T-helper 17 cell (primary cell): ENCODE measurements at places on chromosomes 2 and 18. TPM values are rescaled to one million over a fixed set of nuclear protein-coding genes. Genes with fewer than 3 reads are reported as not detected.
A peak's percentile ranks its signal among the peaks of the same experiment; 100 is the strongest.

GRCh38 chr2:105330681-105331375 is 1.3 kb upstream of the TGFBRAP1 start:
- H3K4me1 ChIP-seq = peaks cover 23% of the 10 kb centered on the region
- peak overlapping the region; percentile 95 for H3K27ac ChIP-seq
- no peak overlapping the region for H3K4me3 ChIP-seq

DNA sequence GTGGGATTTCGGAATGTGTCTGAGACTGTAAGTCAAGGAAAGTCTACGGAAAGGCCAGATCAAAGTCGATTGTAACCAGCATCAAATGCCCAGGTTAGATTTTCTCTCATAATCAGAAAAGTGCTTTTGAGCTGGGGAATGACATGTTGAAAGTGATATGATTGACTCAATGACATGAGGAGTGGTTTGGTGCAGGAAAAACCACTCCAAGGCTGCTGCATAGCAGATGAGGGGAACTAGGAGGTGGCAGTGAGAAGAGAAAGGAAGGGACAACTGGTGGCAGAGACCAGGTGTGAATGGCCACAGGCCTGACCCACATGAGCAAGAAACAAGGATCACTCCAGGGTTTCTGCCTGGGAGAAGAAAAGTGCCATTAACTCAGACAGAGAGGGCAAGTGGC is 822 bp downstream of the SLC35F6 start:
- peak overlapping the region; percentile 96 for H3K27ac ChIP-seq
- H3K36me3 ChIP-seq = no peaks in the 10 kb centered on the region
- H3K4me3 ChIP-seq = peak overlapping the region; percentile 94
- peaks cover 29% of the 10 kb centered on the region for H3K4me1 ChIP-seq
- no peaks in the 10 kb centered on the region for H3K27me3 ChIP-seq

DNA sequence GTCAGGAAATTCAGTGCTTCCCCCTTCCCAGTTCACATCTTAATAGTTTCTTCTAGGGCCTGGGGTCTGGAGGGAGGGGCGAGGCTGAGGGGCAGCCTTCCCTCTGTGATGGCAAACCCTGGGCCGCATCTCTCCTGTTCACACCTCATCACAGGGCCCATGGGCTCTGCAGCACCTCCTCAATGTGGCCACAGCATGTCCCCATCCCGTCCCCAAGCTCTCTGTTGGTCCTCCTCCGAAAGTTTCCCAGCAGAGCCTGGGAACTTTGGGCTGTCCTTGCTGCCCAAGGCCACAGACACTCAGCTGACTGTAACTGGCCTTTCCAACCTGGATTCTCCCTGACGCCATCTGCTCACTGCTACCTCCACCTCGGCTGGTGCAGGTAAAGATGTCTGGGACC is 112.7 kb upstream of the PTPRM start:
- H3K27ac ChIP-seq = no peak overlapping the region
- no peaks in the 10 kb centered on the region for H3K36me3 ChIP-seq
- H3K27me3 ChIP-seq = peaks cover 4% of the 10 kb centered on the region
- no peak for DNase-seq
- H3K4me3 ChIP-seq = no peak overlapping the region

DNA sequence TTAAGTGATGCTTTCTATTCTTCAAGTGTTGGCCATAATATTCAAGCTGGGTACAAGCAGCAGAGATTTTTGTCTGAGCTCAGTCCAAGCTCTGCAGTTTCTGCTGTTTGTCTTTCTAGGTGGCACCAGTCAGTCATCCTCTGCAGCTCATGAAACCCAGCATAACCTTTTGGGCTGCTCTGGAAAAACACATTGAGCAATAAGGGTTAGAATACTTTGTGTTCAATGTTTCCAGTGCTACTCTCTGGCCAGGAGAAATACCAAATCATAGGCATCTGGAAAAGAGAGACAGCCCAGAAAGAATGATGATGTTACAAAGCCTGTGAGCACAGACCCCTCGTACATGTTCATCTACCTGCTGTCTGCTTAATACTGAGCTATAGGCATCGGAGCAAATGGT is 19.5 kb upstream of the WIPF1 start:
- DNase-seq = no peak
- H3K27me3 ChIP-seq = no peaks in the 10 kb centered on the region
- peaks cover 6% of the 10 kb centered on the region for H3K36me3 ChIP-seq
- H3K27ac ChIP-seq = peak overlapping the region; percentile 90
- peaks cover 59% of the 10 kb centered on the region for H3K4me1 ChIP-seq
- peak overlapping the region; percentile 76 for H3K4me3 ChIP-seq

GRCh38 chr18:23877371-23877770 is 137.2 kb upstream of the TTC39C start:
- DNase-seq = no peak
- H3K27me3 ChIP-seq = peaks cover 10% of the 10 kb centered on the region
- peak overlapping the region; percentile 62 for H3K27ac ChIP-seq
- no peak overlapping the region for H3K4me3 ChIP-seq
- peaks cover 14% of the 10 kb centered on the region for H3K4me1 ChIP-seq
- H3K36me3 ChIP-seq = peaks cover 5% of the 10 kb centered on the region

GRCh38 chr2:72108121-72108520 is 39.5 kb downstream of the CYP26B1 start:
- H3K36me3 ChIP-seq = no peaks in the 10 kb centered on the region
- H3K4me1 ChIP-seq = no peaks in the 10 kb centered on the region
- H3K4me3 ChIP-seq = no peak overlapping the region
- no peak for DNase-seq

GRCh38 chr2:38778687-38779082 is 675 bp downstream of the GEMIN6 start:
- peaks cover 4% of the 10 kb centered on the region for H3K36me3 ChIP-seq
- peaks cover 22% of the 10 kb centered on the region for H3K27me3 ChIP-seq
- DNase-seq = no peak
- H3K4me3 ChIP-seq = peak overlapping the region; percentile 99

GRCh38 chr2:8583400-8584173 is 98.3 kb upstream of the ID2 start:
- peak overlapping the region; percentile 9 for H3K27ac ChIP-seq
- H3K4me3 ChIP-seq = peak overlapping the region; percentile 67
- DNase-seq = peak; percentile 30
- H3K36me3 ChIP-seq = no peaks in the 10 kb centered on the region
- H3K4me1 ChIP-seq = peaks cover 18% of the 10 kb centered on the region

DNA sequence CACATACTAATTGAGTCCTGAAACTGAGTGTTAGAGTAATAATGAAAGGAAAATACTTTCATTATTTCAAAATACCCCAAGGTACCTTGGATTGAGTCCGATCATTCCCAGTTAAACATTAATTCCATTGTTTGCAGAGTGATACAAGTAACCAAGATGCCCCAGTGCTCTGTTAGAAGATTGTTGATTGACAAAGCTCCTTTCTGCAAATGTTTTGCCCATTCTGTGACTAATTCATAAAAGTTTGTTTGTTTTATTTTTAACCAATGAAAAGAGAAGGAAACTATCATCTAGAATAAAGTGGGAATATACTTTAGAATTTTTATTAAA is 124.0 kb downstream of the GULP1 start:
- no peak overlapping the region for H3K27ac ChIP-seq
- H3K27me3 ChIP-seq = no peaks in the 10 kb centered on the region
- H3K36me3 ChIP-seq = no peaks in the 10 kb centered on the region

- H3K27me3 ChIP-seq = no peaks in the 10 kb centered on the region
- no peak for DNase-seq
- H3K27ac ChIP-seq = no peak overlapping the region
- H3K36me3 ChIP-seq = peaks cover 2% of the 10 kb centered on the region
These were observed 237.8 kb downstream of the WDR7 start for GRCh38 chr18:56888978-56889377.

- peaks cover 14% of the 10 kb centered on the region for H3K4me1 ChIP-seq
- DNase-seq = no peak
- peaks cover 26% of the 10 kb centered on the region for H3K27me3 ChIP-seq
- H3K36me3 ChIP-seq = peaks cover 2% of the 10 kb centered on the region
- peak overlapping the region; percentile 47 for H3K4me3 ChIP-seq
These were observed 10.5 kb downstream of the DRC1 start for GRCh38 chr2:26412091-26412673.

DNA sequence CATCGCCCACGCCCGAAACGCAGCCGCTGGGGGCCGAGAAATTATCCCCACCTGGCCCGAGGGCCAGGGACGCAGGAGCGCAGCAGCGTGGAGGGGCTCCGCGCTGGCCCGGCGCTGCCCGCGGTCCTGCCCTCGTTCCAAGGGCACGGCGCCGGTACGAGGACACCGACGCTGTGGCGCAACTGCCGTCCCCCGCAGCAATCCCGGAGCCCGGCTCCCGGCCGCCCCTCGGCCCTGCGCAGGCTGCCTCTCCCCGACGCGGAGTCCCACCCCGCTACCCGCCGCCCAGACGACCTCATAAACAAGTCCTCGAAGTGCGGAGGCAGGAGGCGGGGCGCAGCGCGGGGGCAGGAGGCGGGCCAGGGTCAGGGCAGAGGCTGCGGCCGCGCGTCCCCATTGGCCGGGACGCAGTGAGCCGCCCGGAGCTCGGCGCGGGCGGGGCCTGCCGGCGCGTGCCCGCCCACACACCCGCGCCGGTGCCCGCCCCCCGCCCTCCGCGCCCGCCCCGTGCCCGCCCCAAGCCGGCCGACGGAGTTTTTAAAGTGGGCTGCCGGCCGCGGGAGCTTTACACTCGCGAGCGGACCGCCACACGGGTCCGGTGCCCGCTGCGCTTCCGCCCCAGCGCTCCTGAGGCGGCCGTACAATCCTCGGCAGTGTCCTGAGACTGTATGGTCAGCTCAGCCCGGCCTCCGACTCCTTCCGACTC is at the start of gene EPAS1:
EPAS1 (plus strand) TSS at position 568 of the 706 bp plus-strand sequence. CDS start 505 bp downstream, outside the sequence.
- H3K27me3 ChIP-seq = peaks cover 40% of the 10 kb centered on the region
- peak; percentile 81 for DNase-seq
- H3K27ac ChIP-seq = peak within 1 kb of the TSS; percentile 21
- no peaks in the 10 kb centered on the region for H3K36me3 ChIP-seq
- H3K4me1 ChIP-seq = peaks cover 29% of the 10 kb centered on the region
- H3K4me3 ChIP-seq = peak within 1 kb of the TSS; percentile 92

DNA sequence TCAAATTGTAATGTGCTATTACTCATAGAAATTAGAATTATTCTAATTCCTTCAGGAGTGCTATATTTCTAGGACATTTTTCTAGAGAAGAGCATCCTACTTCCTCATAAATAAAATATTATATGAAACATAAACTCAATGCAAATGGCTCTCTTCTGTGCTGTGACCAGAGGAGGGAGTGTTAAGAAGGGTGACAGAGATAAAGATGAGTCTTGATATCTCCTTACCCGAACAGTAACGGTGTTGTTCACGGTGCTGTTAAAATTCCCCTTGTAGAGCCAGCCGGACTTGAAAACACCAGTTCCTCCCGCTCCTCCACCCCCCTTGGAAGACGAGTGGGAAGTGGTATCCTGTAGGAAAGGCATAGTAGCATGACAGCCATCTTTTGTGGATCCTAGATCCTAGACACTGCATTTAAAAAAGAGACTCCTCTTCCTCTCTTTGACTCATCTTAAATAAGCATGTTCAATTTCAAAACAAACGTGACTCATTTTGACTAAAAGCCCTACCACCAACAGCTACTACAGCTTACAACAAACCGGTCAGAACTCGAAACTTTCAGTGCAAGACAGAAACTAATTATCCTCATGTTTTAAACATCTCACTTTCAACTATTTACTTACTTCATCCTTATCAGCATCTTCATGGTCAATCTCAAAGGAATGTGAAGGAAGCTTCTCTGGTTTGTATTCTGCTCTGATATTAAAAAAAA is 156.3 kb downstream of the DOCK10 start:
- H3K36me3 ChIP-seq = peaks cover 13% of the 10 kb centered on the region
- H3K4me1 ChIP-seq = peaks cover 44% of the 10 kb centered on the region
- H3K4me3 ChIP-seq = no peak overlapping the region
- no peaks in the 10 kb centered on the region for H3K27me3 ChIP-seq
- DNase-seq = no peak
- H3K27ac ChIP-seq = peak overlapping the region; percentile 88

DNA sequence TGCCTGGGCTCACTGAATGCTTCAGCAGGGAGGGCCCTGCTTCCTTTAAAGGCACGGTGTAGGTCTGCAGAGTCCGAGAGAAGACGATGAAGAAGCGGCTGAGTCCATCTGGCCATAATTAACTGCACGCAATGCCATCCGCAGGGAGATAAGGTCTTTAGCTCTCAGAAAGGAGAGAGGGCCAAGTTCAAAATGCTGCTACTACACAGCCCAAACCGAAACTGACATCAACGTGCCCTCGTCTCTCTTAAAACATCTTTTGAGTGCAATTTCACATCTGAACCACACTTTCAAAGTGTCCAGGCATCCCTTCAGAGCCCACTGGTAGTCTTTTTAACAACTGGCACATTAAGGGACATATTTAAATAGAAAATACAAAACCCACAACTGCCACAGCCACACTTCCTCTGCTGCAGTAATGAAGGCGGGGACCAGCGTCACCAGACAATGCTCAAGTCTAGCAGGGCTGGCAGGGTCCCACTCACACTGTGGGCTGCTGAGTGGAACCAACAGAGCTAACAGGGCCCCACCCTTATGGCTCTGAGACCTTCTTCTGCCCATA is 35.8 kb downstream of the ST3GAL5 start:
- H3K4me1 ChIP-seq = peaks cover 50% of the 10 kb centered on the region
- H3K27me3 ChIP-seq = no peaks in the 10 kb centered on the region
- peak overlapping the region; percentile 99 for H3K27ac ChIP-seq
- peak overlapping the region; percentile 89 for H3K4me3 ChIP-seq

DNA sequence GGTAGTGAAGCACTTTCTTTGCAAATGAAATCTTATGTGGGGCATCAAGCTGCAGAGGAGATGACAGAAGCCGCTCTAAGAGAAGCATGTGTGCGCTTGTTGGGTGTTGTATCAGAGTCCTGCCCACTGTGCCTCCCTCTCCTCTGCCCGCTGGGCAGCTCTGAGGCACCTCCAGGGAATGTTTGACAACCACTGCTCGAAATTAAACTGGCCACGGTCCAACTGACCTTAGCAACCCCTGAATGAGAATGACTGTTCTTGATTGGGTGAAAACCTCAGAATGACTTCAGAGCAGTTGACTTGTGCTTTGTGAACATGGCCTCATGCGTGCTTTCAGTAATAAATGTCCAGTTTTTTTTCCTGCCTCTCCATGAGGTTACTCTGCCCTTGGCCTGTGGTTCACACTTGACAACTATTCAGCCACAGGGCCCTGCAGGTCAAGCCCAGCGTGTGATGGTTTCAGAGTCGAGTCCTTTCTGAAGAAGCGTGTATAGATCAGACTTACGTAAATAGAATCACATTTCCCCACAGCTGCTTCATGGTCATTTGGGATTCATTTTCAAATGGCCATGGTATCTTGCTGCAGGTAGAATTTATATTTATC is 94.9 kb downstream of the SLC4A3 start:
- peaks cover 61% of the 10 kb centered on the region for H3K27me3 ChIP-seq
- H3K36me3 ChIP-seq = no peaks in the 10 kb centered on the region
- H3K27ac ChIP-seq = no peak overlapping the region
- no peak for DNase-seq

GRCh38 chr2:18614041-18614440 is 24.7 kb upstream of the NT5C1B start:
- no peak overlapping the region for H3K27ac ChIP-seq
- DNase-seq = no peak
- no peak overlapping the region for H3K4me3 ChIP-seq
- H3K36me3 ChIP-seq = no peaks in the 10 kb centered on the region
- H3K4me1 ChIP-seq = no peaks in the 10 kb centered on the region

RGPD4 gene
- not detected for total RNA-seq

GRCh38 chr18:73047688-73048087 is 179.9 kb upstream of the NETO1 start:
- no peaks in the 10 kb centered on the region for H3K27me3 ChIP-seq
- H3K4me1 ChIP-seq = no peaks in the 10 kb centered on the region
- H3K27ac ChIP-seq = no peak overlapping the region
- DNase-seq = no peak
